GM23248 (cell line): ENCODE measurements at places on chromosomes 12 and 14.

- peak; percentile 65 for DNase-seq
These were observed 8.3 kb downstream of the CISTR start for GRCh38 chr12:53743266-53744129.

DNA sequence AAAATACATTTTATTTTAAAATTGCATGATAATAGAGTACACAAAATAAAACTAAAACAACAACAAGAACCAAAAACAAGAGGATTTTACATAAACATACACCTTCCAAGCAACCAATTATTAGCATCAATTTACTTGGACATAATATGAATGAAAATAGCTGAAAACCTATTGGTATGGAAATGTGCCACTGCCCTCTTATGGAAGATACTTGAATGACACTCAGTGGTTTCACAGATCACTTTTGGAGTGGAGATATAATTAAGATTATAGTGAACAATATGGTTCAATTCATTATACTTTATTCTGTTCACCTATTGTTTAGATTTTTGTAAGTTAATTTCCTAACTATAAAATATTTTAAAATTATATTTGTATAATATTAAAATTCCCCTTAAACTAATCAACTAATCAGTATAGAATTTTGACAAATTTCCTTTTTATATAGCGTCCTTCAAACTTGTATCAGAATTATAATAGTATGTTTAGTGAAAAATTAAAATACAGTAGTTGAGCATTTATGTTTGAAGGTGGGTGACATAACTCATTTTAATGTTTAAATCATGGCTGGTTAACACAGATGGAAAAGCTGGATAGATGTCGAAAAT, 70.1 kb downstream of the SLC6A15 start:
- peak; percentile 74 for DNase-seq

DNA sequence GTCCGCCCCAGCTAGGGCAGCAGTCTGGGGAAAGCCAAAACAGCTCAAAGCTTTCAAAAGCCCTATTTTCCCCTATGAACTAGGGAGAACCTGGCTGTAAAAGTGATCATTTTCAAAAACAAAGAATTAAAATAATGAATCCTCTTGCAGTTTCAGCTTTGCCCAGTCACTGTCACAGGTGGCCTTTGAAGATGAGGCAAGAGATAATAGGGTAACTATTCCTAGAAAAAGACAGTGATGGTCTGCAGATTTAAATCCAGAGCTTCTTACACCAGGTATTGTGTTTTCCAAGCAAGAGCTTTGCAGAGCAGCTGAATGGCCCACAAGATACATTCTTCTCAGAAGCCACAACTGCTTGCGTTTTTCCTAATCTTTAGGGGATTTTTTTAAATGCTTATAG, 80.2 kb upstream of the NUDT4 start:
- DNase-seq = no peak

DNA sequence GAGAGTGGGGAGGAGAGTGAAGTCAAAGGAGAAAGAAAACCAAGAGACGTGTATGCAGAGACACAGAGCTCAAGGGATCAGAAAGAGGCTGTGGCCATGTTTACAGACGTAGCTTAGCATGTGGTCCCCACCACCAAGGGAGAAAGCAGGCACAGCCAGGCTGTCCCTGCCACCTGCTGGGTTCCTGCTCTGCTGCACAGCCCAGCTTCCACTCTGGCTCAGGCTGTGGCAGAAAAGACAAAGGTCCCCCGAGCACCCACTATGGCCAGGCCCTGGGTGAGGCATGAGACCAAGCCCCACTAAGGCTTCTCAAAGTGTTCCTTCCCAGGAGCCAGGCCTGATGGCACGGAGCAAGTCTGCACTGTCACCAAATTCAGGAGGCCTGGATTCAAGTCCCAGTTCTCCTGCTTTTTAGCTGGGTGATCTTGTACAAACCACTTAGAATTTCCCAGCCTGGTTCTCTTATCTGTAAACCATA, 25.9 kb upstream of the COL2A1 start:
- no peak for DNase-seq

- no peak for DNase-seq
These were observed 355.9 kb upstream of the SEL1L start for GRCh38 chr14:81889529-81889928.

DNA sequence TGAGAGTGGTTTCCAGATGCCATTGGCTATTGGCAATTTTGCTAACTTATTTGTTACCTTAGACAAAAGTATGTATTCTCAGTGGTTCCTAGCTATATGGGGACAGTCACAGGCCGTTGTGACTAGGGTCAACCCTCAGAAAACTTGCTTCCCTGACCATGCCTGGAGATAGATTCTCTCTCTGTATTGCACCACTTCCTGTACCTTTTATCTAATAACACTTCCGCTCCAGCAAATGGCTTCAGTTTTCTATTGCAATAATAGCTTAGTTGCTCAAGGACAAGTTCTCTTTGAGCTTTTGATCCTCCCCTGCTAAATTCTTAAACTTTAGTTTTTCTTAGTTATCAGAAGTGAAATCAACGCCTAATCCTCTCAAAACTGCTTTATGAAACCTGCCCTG, 338.0 kb downstream of the RMST start:
- DNase-seq = no peak

GRCh38 chr12:581321-581720, 81.9 kb downstream of the NINJ2 start:
- no peak for DNase-seq

GRCh38 chr12:116194935-116195431, 82.5 kb downstream of the MED13L start:
- no peak for DNase-seq

GRCh38 chr12:6462234-6462995, 8.1 kb downstream of the VAMP1 start:
- no peak for DNase-seq

DNA sequence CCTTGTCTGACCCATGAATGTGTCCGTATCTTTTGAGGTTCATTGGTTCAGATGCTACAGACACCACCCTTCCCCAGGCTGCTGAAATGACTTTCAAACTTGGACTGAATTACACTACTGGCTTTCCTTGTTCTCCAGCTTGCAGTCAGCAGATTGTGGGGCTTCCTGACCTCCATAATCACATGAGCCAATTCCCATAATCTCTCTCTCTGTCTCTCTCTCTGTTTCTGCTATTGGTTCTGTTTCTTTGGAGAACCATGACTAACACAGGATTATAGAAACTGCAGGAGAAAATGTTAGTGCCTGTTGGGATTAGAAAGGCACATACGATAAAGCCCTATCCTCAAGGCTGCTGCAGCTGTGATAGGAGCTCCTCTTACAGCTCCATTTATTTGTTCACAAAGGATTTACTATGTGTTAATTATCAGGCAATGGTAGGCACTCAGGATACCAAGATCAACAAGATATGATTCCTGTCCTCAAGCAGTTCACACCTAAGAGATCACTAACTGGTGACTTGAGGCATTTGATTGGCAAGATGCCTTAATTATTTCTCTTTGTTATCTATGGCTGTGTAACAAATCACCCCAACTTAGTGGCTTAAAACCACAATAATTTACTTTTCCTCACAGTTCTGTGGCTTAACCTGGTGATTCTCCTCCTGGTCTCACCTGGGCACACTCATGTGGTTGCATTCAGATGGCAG, 10.2 kb upstream of the NYNRIN start:
- no peak for DNase-seq

DNA sequence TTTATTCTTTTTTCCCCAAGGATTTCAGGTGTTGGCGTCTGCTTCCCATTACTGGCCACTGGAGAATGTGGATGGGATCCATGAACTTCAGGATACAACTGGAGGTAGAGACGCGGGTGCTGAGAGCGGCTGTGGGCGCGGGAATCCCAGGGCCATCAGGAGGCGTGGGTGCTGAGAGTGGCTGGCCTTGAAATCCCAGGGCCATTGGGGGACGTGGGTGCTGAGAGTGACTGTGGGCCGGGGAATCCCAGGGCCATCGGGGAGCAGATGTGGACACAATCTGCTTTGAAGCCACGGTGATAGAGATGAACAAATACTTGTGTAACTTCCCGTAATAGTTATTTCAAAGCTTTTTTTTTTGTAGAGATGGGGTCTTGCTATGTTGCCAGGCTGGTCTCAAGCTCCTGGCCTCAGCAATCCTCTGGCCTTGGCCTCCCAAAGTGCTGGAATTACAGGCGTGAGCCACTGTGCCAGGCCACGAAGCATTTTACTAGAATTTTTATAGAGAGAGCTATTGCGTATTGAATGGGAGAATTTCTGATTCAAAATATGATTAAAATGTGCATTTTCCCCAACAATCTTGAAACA, 12.8 kb downstream of the ADGRD1 start:
- DNase-seq = no peak

- no peak for DNase-seq
These were observed 42.9 kb downstream of the CCDC85C start for GRCh38 chr14:99560922-99561683.

GRCh38 chr14:68820536-68820935, 27.7 kb upstream of the ZFP36L1 start:
- DNase-seq = no peak

GRCh38 chr12:77334806-77335205, 269.4 kb upstream of the E2F7 start:
- DNase-seq = no peak

- DNase-seq = no peak
These were observed 41.9 kb downstream of the CYP46A1 start for GRCh38 chr14:99725774-99726537.

DNA sequence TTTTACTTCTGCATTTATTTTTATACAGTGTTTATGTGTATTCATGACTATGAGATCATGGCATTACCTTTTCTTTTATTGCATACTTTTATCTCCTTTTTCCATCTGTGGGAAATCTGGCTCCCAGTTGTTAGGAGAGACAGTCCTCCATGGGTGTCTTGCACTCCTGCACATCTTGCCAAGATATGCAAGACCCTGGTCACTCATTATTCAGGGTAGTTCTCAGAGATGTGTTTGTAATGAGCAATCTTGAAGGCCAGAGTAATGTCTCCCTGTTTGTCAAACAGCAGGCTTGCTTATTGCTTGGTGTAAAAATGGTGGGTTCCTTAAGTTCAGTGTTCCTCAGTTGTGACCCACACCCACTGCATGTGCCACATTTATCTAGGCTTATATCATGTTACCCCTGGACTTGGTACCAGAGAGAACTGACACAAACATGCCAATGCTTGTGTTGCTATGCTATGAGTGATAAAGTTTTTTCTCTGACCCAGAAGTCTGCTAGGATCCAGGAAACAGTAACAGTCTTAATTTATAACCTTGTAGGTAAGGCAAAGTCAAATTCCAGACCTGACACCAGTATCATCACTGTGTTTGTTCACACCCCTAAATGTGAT, 36.8 kb downstream of the PPHLN1 start:
- DNase-seq = no peak
